ENCODE measurements at places on chromosomes 2 and 18.

GRCh38 chr2:127953128-127953718 lies 67.5 kb upstream of the AMMECR1L start:
- no peak for DNase-seq

- DNase-seq = no peak
Measured at GRCh38 chr2:144229296-144229695, 290.6 kb downstream of the ZEB2 start.

- DNase-seq = no peak
Measured at GRCh38 chr2:43370146-43370545, 143.7 kb upstream of the ZFP36L2 start.

DNA sequence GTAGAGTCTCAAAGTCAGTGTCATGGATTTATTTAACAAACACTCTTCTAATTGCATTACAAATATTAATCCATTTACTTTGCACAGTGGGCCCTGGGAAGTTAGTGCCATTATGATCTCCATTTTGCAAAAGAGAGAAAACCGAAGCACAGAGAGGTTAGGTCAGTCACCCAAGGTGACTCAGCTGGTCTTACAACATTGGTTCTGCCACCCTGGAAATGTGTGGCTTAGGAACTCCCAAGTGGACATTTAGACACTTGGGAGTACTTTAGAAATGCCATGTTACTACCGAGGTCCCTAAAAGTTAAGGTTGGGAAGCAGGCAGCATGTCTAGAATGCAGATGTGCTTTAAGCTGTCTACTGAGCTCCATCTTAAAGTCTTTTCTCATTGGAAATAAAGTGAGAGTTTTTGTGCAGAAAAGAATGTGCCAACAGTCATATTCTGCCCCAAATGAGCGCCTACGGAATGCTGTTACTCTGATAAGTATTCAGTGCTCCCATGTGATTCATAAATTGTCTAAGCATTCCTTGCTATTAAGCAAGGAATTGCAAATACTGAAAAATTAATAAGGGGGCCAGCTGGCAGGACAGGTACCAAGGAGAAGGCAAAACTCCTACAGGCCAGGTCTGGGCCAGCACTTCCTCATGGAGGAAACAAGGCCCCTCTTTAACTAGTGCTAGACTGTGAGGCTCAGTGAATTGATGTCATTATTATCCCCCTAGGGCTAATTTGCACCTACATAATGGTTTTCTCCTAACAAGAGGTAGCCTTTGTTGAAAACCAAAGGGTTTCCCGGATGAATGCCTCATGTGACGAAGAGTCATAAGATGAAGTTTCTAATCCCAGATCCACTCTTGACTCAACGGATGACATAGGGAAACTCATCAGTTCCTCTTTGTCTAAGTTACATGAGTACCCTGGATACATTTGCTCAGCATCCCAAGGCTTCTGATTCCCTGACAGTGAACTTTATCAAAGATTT lies 16.3 kb downstream of the NRP2 start:
- no peak for DNase-seq

DNA sequence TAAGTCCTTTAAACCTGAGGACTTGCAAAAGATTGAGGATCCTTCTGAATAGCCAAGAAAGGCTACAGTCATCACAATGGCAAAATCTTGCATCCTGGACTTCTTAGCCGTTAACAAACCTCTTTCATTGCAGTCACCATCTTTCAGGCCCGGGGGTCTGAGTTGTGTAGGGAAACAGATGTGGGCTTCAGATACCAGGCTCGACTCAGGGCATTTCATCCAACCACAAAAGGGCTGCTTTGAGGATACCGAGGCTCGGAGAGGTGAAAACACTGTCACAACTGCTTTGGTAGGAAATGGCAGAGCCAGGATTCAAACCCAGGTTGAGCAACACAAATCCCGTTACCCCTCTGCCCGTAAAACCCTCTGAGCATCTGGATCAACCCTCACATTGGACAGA lies 147.4 kb downstream of the TFCP2L1 start:
- no peak for DNase-seq

- DNase-seq = peak; percentile 22
Measured at GRCh38 chr2:96145036-96145847, at the start of gene DUSP2. TSS of gene DUSP2 (minus strand) at chr2:96145440. CDS start at chr2:96145354, 86 bp downstream.

DNA sequence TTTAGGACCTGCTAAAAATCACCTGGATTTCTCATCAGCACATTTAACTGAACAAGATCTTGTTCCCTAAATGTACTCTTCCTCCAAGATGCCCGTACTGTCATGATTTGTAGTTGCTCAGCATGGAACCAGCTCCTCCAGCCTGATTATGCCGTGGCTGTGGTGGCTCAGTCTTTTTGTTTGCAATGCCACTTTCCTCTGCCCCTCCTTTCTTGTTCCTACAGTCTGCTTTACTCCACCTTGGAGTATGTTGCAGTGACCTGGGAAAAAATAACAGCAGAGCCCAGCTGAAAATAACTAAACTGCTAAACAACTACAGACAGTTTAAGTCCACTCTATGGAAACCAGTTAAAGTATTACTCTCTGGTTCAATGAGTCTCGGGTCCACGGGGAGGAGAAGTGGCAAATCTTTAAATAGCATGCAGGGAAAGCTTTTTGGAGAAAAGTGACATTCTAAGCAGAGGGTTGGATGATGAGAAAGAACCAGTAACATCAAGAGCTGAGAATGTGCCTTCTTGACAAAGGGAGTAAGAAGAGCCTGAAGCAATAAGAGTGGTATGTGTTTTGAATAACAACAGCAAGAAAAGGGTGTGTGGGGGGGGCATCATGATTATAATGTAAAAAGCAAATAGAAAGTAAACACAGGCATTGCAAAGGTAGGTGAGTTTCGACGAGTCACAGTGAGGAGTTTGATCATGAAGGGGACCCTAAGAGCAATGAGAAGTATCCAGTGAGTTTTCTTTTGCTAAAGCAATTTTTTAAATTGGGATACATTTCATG lies 225.7 kb downstream of the TMX3 start:
- DNase-seq = no peak

DNA sequence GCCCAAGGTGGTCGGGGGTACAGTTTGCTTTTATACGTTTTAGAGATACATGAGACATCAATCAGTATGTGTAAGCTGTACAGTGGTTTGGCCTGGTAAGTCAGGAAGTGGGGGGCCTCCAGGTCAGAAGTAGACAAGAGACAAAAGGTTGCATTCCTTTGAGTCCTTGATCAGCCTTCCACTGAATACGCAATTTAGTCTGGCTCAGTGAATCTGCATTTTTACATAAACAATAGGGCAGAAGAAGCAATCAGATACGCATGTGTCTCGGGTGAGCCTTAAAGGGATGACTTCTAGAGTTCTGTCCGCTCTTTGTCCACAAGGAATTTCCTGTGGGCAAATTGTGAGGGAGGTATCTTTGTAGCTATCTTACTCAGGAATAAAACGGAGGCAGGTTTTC lies 87.2 kb downstream of the SOWAHC start:
- DNase-seq = no peak

DNA sequence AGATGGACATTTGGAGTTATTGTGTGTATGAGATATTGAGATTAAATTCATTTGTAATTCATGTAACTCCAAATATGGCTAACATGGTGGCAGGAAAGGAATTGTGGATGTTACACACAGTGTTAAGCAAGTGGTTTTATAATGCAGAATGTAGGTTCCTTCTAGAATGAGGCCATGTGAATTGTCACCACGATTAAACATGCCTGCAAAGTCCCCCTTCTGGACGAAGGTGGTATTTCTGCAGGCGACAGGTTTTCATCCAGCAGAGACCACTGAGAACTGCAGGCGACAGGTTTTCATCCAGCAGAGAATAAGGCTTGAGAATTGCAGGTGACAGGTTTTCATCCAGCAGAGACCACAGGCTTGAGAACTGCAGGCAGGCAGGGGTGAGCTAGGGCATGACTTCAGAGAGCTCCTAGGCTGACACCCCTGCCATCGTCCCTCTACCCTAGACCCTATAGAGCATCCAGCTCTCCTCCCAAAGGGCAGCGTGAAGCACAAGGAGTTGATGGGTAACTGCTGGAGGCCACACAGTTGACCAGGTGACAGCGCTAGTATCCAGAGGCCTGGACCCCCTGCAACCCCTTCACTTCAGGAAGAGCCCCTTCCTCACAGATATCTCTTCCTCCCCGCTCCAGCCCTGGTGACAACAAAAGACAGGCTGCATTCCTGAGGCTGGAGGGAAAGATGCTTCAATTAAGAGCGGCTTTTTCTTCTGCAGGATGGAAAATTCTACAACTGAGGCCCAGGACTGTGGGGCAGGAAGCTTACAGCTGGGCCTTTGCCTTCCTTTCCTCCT lies 175.8 kb downstream of the LOXHD1 start:
- peak; percentile 27 for DNase-seq

DNA sequence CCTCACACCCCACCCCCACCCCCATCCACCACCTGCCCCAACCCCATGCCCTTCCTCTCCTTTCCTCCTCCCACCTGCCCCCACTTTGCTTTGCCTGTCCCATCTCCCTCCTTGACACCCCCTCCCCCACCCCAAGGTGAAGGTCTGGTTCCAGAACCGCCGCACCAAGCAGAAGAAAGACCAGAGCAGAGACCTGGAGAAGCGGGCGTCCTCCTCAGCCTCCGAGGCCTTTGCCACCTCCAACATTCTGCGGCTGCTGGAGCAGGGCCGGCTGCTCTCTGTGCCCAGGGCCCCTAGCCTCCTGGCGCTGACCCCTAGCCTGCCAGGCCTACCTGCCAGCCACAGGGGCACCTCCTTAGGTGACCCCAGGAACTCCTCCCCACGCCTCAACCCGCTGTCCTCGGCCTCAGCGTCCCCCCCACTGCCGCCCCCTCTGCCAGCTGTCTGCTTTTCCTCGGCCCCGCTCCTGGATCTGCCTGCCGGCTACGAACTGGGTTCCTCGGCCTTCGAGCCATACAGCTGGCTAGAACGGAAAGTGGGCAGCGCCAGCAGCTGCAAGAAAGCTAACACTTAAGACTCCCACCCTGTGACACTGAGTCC lies 3.0 kb upstream of the ATP6V1B1 start:
- no peak for DNase-seq

- no peak for DNase-seq
Measured at GRCh38 chr2:96526101-96526591, 10.4 kb upstream of the ARID5A start.

GRCh38 chr2:88181511-88181910 lies 11.4 kb downstream of the THNSL2 start:
- DNase-seq = peak; percentile 66

DNA sequence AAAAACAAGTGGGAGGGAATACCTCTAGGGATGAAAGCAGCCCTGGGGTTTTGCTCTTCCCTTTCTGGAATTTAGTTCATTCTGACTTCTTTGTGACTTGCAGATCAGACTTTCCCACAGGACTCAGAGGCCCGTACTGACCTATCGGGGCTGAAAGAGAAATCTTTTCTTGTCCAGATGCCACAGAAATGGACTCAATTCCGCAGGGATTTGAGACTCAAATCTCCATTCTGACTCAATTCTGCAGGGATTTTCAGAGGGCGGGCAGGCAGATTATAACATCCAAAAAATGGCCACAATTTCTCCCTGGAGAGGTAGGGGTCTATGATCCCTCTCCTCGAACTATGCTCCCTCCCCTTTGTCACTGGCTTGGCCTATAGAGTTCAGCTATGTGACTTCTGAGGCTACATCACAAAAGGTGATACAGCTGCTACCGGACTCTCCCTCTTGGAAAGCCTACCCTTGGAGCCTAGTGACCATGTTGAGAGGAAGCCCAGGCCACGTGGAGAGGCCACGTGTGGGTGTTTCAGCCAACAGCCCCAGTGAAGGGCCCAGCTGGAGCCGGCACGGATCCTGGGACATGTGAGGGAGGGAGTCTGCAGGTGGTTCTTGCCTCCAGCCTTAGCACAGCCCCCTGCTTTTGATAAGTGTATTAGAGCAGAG lies 4.8 kb upstream of the EFHD1 start:
- DNase-seq = no peak

GRCh38 chr2:128041561-128041960 lies 13.7 kb upstream of the SAP130 start:
- DNase-seq = no peak

DNA sequence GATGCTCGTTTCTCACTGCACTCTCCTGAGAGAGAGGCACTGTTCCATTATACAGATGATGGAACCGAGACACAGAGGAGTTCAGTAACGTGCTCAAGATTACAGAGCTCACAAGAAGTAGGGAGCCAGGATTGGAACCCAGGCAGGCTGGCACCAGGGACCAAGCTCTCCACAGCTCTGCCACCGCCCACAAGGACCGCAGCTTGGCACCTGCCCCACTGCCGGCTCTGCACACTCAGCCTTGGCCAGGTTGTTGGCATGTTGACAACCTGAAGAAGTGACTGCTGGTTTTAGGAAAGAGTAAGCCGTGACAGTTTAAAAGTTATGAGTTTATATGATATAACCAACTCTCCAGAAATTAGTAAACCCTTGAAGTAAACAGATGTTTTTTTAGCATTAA lies 48.0 kb upstream of the ITM2C start:
- DNase-seq = no peak

DNA sequence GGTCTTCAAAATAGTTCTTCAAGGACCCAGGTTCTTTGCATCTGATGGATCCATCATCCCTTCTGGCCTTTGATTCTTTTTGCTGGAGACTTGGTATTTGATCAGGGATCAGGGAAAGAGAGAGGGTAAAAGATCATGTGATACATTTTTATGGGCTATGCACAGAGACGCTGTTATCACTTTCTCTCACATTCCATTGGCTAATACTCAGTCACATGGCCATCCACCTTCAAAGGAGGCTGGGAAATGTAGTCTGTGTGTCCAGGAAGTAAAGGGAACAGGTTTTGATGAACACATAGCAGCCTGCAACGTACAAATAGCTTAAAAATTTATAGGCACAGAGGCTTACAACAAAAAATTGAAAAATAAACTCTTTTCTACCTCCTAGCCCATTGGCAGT lies 629.6 kb upstream of the FANCL start:
- no peak for DNase-seq

DNA sequence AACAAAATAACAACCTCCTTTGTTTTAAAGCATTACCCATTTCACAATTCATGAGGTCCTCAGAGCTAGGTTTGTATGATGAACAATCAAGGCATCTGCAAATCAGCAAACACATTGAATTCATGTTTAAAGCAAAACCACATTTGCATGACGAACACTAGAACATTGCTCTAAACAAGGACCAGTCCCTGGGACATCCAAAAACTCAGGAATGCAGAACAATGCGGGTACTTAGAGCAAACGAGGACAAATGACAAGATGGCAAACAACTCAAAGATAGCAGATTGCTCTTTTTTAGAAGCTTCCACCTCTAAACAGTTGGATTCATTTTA lies 45.7 kb upstream of the RALBP1 start:
- DNase-seq = peak; percentile 55

All from LHCN-M2 (cell line).